Amniotic stem cell (primary cell): ENCODE measurements at places on chromosomes 16 and 17.
A peak's percentile ranks its signal among the peaks of the same experiment; 100 is the strongest.

DNA sequence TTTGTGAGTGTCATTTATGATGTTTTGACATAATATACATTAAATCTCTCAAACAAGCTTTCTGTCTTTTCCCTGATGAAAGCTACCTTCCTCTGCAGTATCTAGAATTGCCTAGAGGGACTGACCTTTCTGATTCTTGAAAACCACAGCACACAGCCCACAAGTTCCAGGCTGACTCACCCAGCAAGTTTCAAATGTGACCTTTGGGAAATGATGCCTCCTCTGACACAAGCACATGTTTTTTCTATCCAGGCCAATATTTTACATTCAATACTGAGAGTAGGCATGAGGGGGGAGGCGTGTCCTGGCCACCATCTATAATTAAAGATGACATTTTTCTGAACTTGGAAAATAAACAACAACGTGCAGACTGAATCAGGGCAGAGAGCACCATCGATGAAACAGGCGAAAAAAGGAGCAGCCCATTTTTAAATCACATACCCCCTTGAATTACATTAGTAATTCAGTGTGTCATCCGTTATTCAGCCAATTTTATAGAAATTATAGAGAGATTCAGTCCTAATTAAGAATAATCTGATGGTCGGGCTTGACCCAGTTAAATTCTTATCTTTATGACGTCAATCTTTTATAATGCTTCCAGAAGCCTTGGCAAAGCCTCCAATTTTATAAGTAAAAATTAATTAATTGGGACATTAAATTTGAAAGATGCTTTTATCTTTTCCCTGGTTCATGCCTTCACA, 292.6 kb upstream of the CDH11 start:
- DNase-seq = peak; percentile 52

- no peak for DNase-seq
Measured at GRCh38 chr16:81748476-81749198, 30.5 kb upstream of the PLCG2 start.

DNA sequence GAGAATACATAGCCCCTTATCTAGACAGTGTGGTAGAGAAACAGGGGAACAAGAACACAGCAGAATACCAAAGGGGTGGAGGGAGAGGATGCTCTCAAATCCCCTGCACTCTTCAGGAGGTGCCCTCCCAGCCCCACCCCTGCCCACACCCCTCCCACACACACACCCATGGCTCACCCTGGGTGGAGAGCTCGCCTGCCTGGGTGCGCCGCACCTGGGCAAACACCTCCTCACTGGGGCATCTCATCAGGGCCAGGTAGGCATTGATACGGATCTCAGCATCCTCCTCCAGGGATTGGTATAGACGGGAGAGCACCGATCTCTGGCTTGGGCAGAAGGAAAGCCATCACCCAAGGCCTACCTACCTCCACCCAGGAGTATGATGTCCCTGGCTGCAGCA, 95.2 kb downstream of the LITAF start:
- no peak for DNase-seq

GRCh38 chr16:27634779-27635178, 84.8 kb downstream of the KATNIP start:
- DNase-seq = no peak

DNA sequence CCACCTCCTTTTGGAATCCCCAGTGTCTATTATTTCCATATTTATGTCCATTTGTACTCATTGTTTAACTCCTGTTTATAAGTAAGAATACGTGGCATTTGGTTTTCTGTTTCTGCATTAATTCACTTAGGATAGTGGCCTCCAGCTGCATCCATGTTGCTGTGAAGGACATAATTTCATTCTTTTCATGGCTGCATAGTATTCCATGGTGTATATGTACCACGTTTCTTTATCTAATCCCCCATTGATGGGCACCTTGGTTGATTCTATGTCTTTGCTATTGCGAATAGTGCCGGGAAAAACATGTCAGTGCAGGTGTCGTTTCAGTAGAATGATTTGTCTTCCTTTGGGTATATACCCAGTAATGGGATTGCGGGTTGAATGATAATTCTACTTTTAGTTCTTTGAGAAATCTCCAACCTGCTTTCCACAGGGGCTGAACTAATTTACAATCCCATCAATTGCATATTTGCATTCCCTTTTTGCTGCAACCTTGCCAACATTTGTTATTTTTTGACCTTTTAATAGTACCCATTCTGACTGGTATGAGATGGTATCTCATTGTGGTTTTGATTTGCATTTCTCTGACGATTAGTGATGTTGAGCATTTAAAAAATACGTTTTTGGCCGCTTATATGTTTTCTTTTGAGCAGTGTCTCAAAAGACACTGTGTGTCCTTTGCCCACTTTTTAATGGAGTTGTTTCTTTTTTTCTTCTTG, 373.2 kb upstream of the TNRC6C start:
- DNase-seq = no peak
